DMS79 treated with DMSO at 0.1 percent for 48 hours (cell line): ENCODE measurements at places on chromosomes 11 and 22.

GRCh38 chr11:97136067-97136466 lies 746.3 kb downstream of the JRKL start:
- no peak for DNase-seq

GRCh38 chr11:44893846-44894617 lies 56.7 kb downstream of the TP53I11 start:
- DNase-seq = peak; percentile 48

- no peak for DNase-seq
Observed at GRCh38 chr11:69011624-69012091, 1.4 kb downstream of the MRGPRF start.

GRCh38 chr11:126485021-126485792 lies 129.7 kb downstream of the ST3GAL4 start:
- DNase-seq = peak; percentile 41

DNA sequence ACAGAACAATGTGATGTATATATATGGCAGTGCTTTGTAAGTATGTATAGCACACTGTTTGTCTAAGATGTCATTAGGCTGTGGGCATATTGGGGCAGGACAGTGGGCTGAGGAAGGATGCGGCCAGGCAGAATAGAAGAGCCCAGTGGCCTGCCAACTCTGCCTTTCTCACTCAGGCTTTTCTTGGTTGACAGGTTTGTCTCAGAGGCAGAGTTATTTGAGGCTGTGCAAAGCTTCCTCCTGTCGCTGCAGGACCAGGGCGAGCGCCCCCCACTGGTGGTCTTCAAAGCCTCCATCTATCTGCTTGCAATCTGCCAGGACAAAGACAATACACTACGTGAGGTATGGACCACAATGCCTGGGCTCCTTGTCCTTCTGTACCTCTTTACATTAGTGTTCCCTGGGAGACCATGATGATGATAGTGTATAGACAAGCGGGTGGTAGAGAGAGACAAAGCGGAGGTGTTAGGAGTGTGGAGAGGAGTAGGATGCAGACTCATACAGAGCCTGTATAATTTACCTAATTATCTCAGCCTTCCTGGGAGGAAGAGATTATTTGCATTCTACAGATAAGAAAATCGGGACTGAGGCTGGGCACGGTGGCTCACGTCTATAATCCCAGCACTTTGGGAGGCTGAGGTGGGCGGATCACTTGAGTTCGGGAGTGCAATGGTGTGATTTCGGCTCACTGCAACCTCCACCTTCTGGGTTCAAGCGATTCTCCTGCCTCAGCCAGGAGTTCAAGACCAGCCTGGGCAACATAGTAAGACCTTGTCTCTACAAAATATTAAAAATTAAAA lies 37.3 kb upstream of the CCDC134 start:
- no peak for DNase-seq

GRCh38 chr11:103673773-103674172 lies 362.7 kb upstream of the DDI1 start:
- DNase-seq = no peak

GRCh38 chr11:123654566-123655081 lies at the start of gene SCN3B:
Gene SCN3B, minus strand, starts transcription at chr11:123654624. Its CDS starts 823 bp downstream, at chr11:123653801.
- DNase-seq = peak; percentile 87

DNA sequence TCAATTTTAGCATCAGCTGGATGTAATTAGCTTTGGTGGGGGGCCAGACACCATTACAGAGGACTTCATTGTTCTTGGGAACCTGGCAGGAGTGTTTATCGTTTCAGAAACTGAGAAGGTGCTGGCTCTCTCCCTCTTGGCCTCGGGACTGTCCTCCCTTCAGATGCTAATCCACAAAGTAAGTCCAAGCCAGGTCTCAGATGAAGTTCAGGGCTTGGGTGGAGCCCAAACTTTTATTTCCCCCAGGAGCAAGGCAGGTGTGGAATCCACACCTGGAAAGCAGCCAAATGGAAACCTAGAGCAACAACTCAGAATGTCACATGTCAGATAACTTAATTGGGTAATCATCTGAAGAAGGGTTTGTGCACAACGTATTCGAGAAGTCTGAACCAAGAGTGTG lies 119.2 kb downstream of the ME3 start:
- DNase-seq = no peak

DNA sequence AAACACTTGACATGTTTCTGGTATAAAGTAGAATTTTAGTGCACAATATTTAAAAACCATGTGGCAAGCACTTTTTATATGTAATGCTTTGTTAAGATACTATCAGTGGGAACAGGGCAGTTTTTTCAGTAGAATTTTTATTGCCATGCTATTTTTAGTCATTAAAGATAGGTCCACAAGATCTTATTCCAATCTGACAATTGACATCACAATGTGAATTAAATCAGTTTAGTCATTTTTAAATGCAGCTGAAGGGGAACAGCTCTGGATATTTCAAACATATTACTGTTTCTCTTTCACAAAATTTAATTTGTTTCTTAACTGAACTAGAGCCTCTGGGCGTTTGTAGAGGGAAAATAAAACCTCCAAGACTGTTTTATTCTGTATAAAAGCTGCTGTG lies 194.1 kb downstream of the MSANTD4 start:
- no peak for DNase-seq

- DNase-seq = no peak
Observed at GRCh38 chr22:25137577-25138525, 61.8 kb upstream of the CRYBB3 start.

DNA sequence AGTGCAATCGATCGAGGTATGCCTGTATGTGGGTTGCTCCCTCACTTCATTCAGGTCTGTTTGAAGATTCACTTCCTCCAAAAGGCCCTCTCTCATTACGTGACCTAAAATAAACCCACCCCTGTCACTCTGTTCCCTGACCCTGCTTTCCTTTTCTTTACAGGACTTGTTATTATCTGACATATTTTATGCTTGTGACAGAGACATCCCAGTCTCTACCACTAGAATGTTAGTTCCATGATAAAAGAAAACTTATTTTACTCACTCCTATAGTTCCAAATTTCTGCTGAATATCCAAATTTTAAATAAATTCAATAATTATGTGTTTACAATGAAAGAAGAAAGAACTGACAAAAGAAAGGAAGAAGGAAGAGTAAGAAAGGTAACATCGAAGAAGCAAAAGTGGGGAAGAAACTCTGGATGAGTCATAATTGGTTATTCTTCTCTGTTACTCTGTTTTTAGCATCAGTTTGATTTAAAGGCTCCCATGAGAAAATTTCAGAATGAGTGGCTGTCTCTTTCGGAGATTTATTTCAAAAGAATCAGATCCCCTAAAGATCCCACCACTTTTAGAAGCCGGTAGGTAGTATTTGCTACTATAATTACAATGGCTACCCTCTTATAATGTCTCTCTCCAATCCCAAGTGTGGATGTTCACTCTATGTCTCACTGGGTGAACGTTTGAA lies 33.5 kb downstream of the ENTHD1 start:
- no peak for DNase-seq

- no peak for DNase-seq
Observed at GRCh38 chr22:49997251-49997599, 15.3 kb downstream of the IL17REL start.

- DNase-seq = no peak
Observed at GRCh38 chr11:15780382-15780781, 576.0 kb downstream of the SOX6 start.

DNA sequence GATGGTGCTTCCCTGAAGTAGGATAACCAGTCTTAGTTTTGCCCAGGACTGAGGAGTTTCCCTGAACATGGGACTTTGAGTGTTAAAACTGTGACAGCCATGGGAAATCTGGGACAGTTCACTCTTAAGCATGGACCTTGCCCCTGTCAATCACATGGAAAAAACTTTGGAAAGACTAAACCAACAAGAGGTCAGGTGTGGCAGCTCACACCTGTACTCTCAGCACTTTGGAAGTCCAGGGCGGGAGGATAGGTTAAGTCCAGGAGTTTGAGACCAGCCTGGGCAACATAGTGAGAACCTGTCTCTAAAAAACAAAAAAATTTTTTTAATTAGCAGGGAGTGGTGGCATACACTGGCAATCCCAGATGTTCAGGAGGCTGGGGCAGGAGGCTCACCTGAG lies 3.3 kb upstream of the AMBRA1 start:
- no peak for DNase-seq

DNA sequence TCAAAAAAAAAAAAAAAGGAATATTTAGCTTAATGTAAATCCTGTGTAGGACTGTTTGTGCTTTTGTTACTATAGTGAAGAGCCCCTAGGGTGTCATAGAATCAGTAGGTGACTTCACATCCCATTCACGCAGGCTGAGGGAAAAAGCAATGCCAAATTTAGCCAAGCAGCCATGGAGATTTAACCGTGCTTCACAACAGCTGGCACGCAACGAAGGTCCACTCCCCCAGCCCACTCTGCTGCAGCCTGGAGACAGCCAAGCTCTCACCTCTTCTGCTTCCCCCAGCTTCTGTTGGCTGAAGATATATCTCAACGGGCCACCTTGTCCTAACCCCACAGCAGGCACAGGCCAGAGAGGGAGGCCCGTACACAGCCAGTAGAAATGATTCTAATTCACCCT lies 78.8 kb upstream of the BID start:
- peak; percentile 31 for DNase-seq

GRCh38 chr11:67266449-67267187 lies at the start of gene GRK2:
Gene GRK2, plus strand, starts transcription at chr11:67266473. Its CDS starts 227 bp downstream, at chr11:67266700.
- DNase-seq = peak; percentile 23

- DNase-seq = peak; percentile 10
Observed at GRCh38 chr11:76807206-76807875, 24.2 kb downstream of the TSKU start.

GRCh38 chr11:12824281-12825041 lies 150.2 kb downstream of the TEAD1 start:
- DNase-seq = no peak

DNA sequence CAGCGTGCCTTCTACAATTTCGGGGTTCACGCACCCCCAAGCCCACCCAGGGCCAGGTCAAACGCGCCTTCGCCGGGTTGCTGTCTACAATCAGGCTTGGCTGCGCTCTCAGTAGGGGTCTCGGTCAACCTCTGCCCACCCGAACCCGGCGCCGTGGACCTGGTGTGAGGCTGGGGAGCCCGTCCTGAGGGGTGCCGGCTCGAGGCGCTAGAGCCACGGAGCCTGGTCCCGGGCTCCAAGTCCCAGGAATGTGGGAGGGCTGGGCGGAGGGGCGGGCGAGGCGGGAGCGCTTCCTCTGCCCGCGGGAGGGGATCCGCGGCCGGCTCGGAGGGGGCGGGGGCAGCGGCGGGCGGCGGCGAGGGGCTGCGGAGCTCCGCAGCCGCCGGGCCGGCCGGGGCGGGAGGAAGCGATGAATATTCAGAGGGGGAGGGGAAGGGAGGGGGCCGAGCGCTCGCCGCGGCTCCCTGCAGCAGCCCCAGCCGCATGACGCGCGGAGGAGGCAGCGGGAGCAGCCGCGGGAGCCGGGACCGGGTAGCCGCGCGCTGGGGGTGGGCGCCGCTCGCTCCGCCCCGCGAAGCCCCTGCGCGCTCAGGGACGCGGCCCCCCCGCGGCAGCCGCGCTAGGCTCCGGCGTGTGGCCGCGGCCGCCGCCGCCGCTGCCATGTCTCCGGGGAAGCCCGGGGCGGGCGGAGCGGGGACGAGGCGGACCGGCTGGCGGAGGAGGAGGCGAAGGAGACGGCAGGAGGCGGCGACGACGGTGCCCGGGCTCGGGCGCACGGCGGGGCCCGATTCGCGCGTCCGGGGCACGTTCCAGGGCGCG lies at the start of gene PTPRJ:
TSS of gene PTPRJ (plus strand) at position 472 of the 819 bp plus-strand sequence. CDS start 354 bp downstream, outside the sequence.
- DNase-seq = no peak

GRCh38 chr11:125025968-125026367 lies 37.1 kb upstream of the SLC37A2 start:
- DNase-seq = no peak

DNA sequence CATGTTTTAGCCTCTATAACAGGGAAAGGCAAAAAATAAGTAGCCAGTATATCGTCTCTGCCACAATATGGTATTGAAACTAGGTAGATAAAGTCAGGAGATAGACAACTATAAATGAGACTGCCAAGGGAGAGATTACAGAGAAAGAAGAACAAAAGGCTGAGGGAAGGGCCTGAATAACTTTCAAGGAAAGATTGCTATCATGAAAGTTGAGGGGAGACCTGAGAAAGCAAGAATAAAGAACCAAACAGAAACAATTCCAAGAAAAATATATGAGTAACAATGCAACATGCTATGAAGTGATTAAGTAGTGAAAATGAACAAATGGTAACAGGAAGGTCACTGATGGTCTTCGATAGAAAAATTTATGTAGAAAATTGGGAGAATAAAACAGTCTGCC lies 690.1 kb downstream of the METTL15 start:
- no peak for DNase-seq

DNA sequence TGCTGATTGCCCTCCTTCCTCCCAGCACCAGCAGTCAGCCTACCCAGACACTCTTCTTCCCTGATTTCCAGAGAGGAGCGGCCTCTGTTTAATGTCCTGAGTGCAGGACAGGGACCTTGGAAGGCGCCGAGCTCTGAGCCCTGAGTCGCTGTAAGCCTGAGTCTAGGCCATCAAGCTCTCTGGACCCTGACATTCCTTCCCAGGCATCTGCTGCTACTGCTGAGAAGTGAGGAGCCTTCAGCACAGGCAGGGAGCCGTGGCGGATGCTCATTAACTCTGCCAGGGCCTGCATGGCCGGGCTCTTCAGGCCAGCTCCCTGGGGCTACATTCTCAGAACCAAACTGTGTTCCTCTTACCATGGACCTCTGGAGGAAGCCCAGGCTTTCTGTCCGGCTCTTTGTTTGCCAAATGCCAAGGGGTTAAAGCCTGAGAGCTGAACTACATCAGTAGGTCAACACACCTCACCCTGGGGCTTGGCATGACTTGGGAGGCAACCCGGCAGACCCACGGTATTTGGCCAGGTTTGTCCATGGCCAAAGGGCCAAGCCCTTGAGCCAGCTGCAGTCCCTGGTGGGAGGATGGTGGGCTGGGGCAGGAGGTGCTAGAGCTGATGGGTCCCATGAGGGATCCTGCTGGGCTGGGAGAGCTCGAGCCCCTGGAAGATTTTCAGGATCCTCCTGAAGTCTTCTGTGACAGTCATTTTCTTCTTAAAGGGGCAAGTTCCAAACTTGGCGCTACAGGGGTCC lies 721.4 kb downstream of the BRD1 start:
- DNase-seq = peak; percentile 7

DNA sequence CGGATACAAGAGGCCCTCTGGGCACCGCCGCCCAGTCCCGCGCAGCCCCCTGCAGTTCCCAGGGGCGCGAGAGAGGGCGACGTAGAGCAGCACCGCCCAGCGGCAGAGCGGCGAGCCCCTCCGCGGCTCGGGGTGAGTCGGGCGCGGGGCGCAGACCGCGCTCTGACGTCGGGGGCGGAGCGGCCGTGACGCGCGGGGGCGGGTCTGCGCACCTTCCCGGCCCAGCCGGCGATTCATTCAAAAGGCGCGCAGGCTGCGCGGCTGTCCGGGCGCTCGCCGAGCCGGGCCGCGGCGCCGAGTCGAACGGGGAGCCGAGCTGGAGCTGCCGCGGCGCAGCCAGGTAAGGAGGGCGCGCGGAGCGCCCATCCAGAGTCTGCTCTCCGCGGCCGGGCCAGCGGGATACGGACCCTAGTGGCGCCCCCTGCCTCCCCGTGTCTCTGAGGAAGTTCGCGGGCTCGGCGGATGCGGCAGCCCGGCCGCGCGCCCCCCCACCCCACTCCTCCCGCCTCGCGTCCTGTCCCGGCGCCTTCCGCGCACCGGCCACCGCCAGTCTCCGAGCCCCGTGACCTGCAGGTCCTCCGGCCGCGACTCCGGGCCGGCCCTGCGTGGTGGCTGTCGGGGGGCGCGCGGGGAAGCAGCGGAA lies at the start of gene RELT:
TSS of gene RELT (plus strand) at position 240 of the 643 bp plus-strand sequence. CDS start 12,738 bp downstream, outside the sequence.
- peak; percentile 90 for DNase-seq
